Left cardiac atrium (tissue), 4 donors: ENCODE measurements at places on chromosomes 3 and 15.
A peak's percentile ranks its signal among the peaks of the same experiment; 100 is the strongest.

- no peak for DNase-seq
These were observed 74.8 kb upstream of the SEC13 start for GRCh38 chr3:10395671-10396070.

- no peak for DNase-seq
These were observed 31.8 kb downstream of the P3H2 start for GRCh38 chr3:190088890-190089289.

- peak; percentile 48 for DNase-seq
These were observed 54.8 kb downstream of the MESD start for GRCh38 chr15:80934761-80935221.

GRCh38 chr15:73677146-73677607, 7.0 kb upstream of the CD276 start:
- peak; percentile 65 for DNase-seq

DNA sequence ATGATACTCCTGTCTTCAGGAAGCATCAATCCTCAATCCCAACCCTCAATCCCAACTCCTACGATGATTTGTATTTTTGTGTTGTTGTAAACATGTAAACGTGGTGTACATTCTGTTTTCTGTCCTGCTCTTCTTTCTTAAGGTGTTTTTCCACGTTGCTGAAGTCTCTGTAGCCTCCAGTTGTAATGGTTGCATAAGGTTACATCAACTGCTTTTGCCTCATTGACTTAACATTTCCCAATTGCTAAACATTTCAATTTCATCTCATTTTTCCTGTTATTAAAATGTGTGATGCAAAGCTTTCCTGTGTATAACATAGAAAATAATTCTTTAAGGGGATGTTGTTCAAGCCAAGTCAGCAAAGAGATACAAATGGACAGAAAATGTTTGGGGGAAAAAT, 33.4 kb downstream of the HRH1 start:
- no peak for DNase-seq

- DNase-seq = no peak
These were observed 17.0 kb downstream of the ANKDD1A start for GRCh38 chr15:64928626-64929220.

DNA sequence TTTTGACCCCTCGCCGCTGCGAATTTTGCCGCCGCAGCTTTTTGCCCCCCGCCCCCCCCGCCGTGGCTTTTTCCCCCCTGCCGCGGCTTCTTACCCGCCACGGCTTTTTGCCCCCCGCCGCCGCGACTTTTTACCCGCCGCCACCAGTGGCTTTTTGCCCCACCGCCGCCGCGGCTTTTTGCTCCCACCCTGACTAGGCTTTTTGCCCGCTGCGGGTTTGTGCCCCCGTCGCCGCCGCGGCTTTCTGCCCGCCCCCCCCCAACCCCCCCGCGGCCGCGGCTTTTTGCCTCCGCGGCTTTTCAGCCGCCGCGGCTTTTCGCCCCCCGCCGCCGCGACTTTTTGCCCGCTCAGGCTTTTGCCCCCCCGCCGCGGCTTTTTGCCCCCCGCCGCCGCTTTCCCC, 598.1 kb downstream of the GOLGA6L6 start:
- DNase-seq = no peak

GRCh38 chr3:16728770-16729745, 123.8 kb upstream of the DAZL start:
- no peak for DNase-seq

DNA sequence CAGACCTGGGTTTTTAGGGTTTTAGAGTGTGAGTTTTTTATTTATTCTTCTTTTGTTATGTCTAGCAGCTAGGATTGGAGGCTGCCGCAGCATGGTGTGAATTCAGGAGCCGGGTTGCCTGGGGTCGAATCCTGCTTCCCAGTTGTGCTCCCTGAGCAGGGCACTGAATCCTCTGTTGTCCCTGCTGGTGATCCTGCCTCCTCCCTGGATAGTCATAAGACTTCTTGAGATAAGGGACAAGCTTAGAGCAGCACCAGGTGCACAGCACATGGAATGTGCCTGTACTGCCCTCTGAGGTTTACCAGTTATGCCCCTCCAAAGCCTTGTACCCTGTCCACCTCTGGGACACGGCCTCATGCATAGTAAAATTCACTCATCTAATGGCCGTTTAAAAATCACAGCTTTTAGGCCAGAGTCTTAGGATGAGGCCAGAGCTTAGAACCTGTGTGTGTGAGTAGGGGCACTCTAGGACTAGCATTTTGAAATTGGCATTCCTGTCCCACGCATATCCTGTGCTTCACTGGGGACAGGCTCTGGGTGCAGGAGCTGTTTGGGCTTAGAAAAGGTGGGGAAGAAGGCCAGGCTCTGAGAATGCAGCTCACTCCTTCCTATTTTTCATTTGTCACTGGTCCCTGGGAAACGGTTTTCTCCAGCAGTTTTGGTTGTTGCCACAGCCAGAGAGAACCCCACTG, 47.7 kb downstream of the CHCHD6 start:
- DNase-seq = no peak

DNA sequence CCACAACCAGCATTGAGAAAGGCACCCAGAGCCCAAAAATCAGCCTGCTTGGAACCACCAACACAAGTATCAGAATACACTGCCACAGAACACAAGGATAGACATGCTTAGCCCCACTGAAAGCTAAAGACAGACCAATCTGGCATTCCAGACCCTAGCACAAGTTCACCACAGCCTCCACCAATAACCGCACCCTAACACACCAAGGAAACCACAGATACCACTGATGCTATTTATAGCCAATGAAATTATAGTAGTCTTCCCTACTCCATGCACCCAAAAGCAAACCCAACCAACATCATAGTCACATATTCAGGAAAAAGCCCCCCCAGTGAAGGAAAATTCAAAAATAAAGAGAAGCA, 83.9 kb upstream of the STT3B start:
- DNase-seq = no peak

DNA sequence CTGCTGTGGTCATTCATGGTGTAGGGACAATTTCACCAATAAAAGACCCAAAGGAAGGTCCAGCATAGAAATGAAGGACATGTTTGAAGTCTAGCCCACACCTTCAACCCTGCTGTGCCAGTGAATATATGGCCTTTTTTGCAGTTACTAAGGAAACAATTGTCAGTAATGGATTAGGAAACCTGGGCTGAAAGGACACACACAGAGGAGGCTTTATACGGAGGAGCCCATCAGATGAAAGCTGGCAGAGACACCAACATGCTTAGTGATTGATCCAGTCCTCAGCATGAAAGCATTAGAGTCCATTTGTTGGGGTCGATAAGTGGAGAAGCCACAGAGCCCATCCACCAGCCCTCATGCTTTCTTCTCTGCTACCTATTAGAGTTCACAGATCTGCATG, 584.3 kb downstream of the AGBL1 start:
- DNase-seq = no peak

- DNase-seq = no peak
These were observed 9.4 kb downstream of the SNX1 start for GRCh38 chr15:64105113-64105704.

DNA sequence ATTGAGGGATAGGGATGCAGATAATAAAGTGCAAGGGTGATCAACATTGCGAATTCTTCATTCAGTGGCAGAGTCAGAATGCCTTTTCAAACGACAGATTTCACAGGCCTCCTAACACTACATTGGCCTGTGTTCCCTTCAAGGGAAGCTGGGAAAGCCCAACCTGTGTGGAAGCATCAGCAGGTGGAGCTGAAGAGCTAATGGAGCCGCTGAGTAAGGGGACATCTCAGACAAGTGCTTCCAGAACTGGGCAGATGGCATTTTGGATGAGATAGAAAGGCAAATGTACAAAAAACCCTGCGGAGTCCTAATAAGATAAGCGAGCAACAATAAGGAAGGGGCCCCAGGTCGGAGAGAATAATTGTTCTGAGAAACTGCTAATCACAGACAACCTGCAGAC, 8.5 kb upstream of the SLC24A5 start:
- DNase-seq = no peak

GRCh38 chr3:48692551-48692950, 6.8 kb upstream of the NCKIPSD start:
- no peak for DNase-seq
